Neural crest cell (in vitro differentiated cells): ENCODE measurements at places on chromosomes 4 and X. TPM values are rescaled to one million over a fixed set of nuclear protein-coding genes. Genes with fewer than 3 reads are reported as not detected.

- no peak for DNase-seq
Observed at GRCh38 chr4:159368320-159368719, 265.4 kb downstream of the RAPGEF2 start.

DNA sequence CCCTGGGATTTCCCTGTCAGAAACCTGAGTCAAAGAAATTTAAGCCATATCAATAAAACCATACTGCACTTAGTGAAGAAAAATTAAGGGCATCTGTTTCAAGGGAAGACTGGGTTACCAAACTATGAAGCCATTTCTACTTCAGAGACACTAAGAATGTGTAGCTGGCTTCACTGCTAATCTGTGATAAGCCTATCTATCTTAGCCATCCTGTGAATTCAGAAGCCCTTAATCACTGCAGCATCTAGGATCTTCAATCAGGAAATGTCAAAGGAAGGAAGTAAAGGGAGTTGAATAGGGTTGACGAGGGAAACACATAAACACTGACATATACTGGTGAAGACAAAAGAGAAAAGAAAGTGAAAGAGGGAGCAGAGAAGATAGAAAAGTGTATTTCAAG is 777.6 kb upstream of the DIAPH2 start:
- no peak for DNase-seq

- DNase-seq = no peak
Observed at GRCh38 chr4:14926368-14926767, 75.9 kb upstream of the CPEB2 start.

The OTC gene
- total RNA-seq = 0.14 TPM in 1 of 2 replicates, not detected in the other

DNA sequence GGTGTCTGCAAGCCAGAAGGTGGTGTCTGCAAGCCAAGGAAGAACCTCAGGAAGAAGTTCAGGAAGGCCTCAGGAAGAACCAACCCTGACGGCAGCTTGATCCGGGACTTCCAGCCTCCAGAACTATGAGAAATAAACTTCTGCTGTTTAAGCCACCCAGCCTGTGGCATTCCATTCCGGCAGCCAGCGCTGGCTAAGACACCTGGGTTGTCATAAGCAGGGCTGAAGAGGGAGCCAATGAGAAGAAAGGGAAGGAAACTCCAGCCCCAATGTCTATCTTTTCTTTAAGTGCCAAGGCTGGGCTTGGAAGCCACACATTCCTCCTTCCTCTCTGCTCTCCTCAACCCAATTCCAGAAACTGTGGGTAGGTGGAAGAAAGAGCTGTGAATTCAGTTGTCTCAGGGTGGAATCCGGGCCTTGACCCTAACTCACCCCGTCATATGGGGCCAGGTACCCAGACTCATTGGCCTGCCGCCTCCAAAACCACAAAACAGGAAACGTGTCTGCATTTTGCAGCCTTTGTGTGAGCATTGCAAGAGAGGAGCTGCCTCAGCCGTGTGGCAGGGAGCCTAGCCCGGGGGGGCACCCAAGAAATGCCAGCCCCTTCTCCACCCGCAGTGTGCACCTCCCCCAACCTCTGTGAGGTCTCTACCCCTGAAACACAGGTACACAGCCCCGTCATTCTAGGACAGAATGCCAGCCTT is 26.8 kb downstream of the CRMP1 start:
- DNase-seq = no peak
